ENCODE measurements at places on chromosomes 2 and 18.

GRCh38 chr2:43738257-43738656 is 35.6 kb upstream of the DYNC2LI1 start:
- DNase-seq = no peak

DNA sequence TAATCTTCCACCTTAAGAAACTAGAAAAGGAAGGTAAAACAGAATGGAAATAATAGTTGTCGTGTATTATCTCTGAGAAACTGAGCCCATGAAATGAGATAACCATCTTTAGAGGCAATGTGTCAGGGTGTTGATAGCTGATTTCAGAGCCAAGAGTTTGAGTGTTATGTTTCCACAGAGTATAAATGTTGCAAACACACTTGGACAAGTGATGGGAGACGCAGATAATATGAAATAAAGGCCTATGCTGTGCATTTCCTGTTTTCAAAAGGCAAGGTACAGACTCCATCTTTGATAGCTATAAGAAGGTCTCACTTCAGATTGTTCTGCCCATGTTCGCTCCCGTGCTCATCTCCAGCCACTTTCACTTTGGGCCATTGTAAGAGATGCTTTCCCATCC is 25.9 kb upstream of the DNER start:
- no peak for DNase-seq

- no peak for DNase-seq
These were observed 40.5 kb upstream of the NABP1 start for GRCh38 chr2:191637182-191638078.

DNA sequence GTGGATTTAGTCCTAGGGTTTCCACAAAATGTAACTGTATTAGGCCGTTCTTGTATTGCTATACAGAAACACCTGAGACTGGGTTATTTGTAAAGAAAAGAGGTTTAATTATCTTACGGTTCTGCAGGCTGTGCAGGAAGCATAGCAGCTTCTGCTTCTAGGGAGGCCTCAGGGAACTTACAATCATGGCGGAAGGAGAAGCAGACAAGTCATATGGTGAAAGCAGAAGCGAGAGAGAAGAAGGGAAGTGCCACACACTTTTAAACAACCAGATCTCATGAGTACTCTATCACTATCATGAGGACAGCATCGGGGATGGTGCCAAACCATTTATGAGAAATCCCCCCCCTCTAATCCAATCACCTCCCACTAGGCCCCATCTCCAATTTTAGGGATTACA is 9.5 kb upstream of the CCDC68 start:
- no peak for DNase-seq

DNA sequence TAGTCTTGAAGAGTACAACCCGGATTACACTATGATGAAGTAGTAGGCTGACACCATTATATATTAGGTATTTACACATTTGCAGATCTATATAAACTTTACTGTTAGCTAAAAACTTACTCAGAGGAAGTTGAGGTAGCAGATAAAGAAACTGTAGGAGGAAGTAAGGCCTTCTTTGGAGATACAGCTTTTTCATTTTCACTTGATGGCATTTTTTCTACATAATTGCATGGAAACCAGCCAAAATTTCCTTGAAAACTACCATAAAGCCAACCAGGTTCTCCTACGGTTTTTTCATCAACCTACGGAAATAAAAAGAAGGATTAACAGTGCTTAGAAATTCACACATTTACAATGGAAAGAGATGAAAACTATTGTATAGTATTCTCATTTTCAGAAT is 86.6 kb downstream of the FAM228A start:
- no peak for DNase-seq

- no peak for DNase-seq
These were observed 14.6 kb upstream of the HNRNPLL start for GRCh38 chr2:38617301-38617700.

GRCh38 chr2:22003270-22003669 is 879.5 kb downstream of the TDRD15 start:
- no peak for DNase-seq
